CD4-positive, alpha-beta T cell (primary cell): ENCODE measurements at places on chromosomes 7 and 10.

- no peak for DNase-seq
Measured at GRCh38 chr7:75743455-75743859, 4.7 kb upstream of the HIP1 start.

GRCh38 chr10:74738985-74739567 is 87.3 kb upstream of the KAT6B start:
- DNase-seq: no peak

DNA sequence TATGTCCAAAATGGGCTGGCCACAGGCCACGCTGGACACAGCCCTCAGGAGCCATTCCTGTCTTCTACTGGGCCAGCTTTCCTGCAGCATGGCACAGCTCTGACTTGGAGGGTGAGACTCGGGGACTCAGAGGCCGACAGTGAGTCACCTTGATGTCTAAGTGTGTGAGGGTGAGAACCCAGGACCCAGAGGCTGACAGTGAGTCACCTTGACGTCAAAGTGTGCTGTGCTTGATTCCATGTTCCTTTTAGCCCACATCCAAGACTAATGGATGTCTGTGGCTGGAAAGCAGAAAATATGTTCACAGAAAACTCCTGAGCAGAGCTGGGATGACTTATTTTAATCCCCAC is 6.0 kb upstream of the FAM170B start:
- DNase-seq: no peak

DNA sequence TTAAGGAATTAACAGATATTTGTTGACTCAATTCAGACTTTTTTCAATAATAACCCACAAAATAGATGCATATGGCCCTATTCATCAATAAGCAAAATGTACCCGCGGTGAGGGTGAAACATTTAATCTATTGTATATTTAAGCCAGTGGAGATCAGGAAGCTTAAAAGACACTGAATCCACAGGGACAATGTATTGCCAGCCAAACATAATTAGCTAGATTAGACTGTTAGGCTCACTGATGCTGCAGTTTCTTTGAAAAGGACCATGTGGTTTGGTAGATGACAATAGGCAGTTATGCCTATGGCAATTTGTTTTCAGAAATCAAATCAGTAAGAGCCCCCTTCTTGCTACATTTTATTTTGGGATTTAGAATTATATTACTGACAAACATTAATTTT is 87.3 kb upstream of the PLXDC2 start:
- no peak for DNase-seq

DNA sequence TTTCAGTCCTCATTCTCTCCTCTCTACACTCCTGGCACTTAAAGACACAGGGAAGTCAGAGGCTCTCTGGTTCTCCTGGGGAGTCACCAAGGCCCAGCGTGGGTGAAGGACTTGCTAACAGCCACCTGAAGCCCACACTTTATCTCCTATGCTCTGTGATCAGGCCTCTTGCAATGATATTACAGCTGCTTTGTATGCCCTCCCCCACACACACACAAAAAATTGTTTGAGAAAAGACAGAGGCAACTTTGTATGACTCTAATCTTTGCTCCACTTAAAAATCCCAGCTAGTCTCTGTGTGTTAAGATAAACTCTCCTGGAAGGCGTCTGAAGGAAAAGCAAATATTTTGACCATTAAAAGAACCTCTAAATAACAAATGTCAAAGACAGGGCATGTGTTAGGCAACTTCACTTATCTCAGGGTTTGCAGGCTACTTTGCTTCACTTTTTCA is 507.2 kb downstream of the TNS3 start:
- no peak for DNase-seq

- no peak for DNase-seq
Measured at GRCh38 chr7:44769776-44770294, 21.2 kb downstream of the ZMIZ2 start.

DNA sequence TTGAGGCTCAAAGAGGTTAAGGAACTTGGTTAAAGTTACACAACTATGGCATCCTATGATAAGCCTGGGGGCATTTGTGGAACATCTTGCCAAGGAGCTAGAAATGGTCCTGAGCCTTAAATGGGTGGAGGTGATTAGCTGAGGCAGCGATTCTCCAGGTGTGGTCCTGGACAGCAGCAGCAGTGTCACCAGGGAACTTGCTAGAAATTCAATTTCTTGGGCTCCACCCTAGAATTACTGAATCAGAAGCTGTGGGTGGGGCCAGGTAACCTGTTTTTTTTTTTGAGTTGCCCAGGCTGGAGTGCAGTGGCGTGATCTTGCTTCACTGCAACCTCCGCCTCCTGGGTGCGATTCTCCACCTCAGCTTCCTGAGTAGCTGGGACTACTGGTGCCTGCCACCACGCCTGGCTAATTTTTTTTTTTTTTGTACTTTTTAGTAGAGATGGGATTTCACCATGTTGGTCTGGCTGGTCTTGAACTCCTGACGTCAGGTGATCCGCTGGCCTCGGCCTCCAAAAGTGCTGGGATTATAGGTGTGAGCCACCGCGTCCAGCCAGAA is 13.1 kb downstream of the RPS24 start:
- DNase-seq: no peak

DNA sequence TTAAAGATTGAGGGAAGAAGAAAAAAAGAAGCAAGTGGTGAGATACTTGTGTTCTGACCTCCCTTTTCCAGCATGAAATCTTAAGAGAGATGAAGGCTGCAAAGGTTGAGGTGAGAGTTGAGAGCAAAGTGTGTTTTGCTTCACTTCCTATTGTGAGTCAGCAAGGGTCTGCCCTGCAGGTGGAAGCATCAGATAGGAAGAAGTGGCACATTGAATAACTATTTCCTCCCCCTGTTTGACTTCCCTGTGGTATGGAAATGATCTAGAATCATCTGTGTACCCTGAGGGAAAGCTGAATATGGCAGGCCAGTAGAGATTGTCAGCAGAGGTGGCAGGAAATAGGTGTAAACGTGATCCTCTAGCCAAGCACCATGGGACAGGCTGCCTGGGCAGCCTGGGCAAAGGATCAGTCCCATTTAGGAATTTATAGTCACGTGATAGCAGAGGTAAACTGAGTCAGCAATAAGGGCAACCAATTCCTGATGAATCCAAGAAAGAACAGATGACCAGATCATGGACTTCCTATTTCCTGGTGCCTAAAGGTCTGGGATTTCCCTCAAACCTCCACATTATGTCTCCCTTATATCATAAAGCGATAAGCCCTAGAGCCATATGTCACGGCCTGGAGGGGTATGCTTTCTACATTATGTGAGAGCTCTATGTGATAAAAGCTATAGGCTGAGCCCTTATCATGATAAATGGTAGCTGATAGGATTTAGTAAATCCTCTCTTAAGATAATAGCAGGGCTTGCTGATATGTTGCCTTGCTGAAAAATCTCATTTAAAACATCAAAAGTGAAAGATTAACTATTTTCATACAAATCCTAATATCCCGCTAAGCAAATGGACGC is 287.0 kb downstream of the MDFIC start:
- no peak for DNase-seq

GRCh38 chr7:122046402-122046801 is 97.6 kb downstream of the AASS start:
- DNase-seq: no peak

DNA sequence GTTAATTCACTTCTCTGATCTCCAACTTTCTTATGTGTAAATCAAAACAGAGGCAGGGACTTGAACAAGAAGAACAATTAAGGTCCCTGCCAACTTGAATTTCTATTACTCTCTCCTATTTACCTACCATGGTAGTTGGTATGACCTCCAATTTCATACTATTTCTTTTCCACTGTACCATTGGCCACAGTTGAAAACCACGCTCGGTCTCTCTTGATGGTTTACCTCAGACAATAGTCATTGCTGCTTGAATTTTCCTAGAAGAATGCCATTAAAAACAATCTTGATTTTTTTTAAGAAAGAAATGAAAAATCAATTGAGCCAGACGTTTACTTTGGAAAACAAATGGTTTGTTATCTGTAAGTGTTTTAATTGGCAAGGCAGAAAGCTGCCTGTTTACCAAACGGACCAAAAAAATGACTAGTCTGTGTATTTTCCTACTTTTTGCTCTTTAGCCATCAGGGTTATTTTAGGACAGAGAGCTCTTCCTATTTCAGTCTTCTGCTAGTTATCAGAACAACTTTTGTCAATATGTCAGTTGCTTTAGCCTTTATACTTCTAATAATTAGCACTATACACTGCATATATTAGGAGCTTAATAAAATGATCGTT is 157.5 kb upstream of the PLXDC2 start:
- no peak for DNase-seq
